ENCODE measurements at places on chromosomes 1 and 21.

- H3K4me3 ChIP-seq, result no peak overlapping the region
- no peak for DNase-seq
- no peak overlapping the region for H3K27ac ChIP-seq
Measured at GRCh38 chr1:6011946-6012258, 19.7 kb upstream of the NPHP4 start.

DNA sequence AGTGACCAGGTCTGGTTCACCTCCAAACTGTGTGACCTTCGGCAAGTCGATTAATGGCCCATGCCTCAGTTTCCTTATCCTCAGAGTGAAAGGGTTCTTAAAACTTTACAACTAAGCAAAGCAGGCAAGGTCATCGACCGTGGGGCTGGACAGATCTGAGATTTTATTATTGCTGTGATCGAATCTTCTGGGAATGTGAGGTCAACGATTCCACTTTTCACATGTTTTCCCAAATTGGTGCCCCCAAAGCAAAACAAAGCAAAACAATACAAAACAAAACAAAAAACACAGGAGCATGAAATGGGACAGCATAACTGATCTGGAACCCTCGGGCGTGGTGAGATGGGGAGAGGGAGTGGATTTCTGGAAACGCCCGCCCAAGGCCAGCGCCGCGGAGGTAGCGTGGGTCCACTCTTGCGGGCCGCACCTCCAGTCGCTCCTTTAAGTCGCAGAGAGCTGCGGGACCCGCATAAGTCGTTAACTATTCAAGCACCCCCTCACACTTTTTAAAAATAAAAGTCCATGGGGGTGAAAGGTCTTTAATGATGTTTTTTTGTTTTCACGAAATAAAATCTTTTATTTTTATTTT, 4.2 kb upstream of the TBX15 start:
- H3K4me1 ChIP-seq, result peaks cover 2% of the 10 kb centered on the region
- no peaks in the 10 kb centered on the region for H3K36me3 ChIP-seq
- peaks cover 13% of the 10 kb centered on the region for H3K27me3 ChIP-seq

GRCh38 chr1:111275079-111275478, 15.6 kb upstream of the CHIA start:
- H3K4me3 ChIP-seq, result no peak overlapping the region
- H3K27ac ChIP-seq, result no peak overlapping the region
- H3K27me3 ChIP-seq, result peaks cover 40% of the 10 kb centered on the region
- H3K36me3 ChIP-seq, result no peaks in the 10 kb centered on the region
- DNase-seq, result no peak

DNA sequence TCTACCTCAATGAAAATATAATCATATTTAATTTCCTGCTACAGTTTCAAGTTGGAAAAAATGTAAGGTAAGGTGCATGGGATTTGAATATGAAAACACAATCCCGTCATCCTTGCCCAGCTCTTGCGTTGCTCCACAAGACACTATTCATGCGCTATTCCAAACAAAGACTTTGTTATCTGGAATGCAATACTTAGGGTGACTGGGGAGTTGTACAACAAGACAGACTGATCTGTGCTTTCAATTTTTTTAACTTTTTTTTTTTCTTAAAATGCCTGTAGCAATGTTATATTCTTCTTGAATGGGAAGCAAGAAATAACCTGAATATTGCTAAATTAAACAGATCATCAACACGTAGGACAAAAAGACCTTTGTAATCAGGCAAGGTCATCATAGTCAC, 1077.2 kb downstream of the TTLL7 start:
- H3K4me3 ChIP-seq, result no peak overlapping the region
- H3K4me1 ChIP-seq, result no peaks in the 10 kb centered on the region
- H3K27me3 ChIP-seq, result no peaks in the 10 kb centered on the region
- H3K27ac ChIP-seq, result no peak overlapping the region

DNA sequence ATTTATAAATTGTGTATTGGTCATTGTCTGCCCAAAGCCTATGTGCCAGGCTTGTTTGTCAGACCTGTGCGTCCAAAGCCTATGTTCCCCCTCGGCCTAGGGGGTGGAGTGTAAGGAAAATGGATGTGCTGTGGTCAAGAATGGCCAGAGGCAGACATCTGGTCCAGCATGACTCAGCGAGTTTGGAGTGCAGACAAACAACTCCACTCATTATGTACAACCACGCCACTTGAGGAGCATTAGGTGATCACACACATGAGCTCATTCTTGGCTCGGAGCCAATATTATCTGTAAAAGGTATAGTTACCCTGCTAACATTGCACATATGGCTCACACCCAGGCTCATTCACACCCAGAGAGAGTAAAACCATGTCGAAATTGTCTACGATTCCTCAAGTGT, 1047.6 kb upstream of the ADGRL4 start:
- H3K4me1 ChIP-seq, result peaks cover 12% of the 10 kb centered on the region
- H3K36me3 ChIP-seq, result no peaks in the 10 kb centered on the region
- H3K27me3 ChIP-seq, result no peaks in the 10 kb centered on the region
- no peak overlapping the region for H3K4me3 ChIP-seq
- no peak overlapping the region for H3K27ac ChIP-seq

- H3K4me1 ChIP-seq, result peaks cover 40% of the 10 kb centered on the region
- H3K4me3 ChIP-seq, result no peak overlapping the region
- peak overlapping the region; percentile 86 for H3K27ac ChIP-seq
- no peaks in the 10 kb centered on the region for H3K27me3 ChIP-seq
- DNase-seq, result peak; percentile 30
Measured at GRCh38 chr1:28928314-28928941, 14.1 kb downstream of the EPB41 start.

- no peaks in the 10 kb centered on the region for H3K36me3 ChIP-seq
- H3K4me3 ChIP-seq, result no peak overlapping the region
Measured at GRCh38 chr1:16088351-16088911, 15.0 kb upstream of the FAM131C start.

GRCh38 chr1:172605641-172606040, 53.3 kb upstream of the FASLG start:
- H3K4me1 ChIP-seq, result no peaks in the 10 kb centered on the region
- H3K36me3 ChIP-seq, result peaks cover 11% of the 10 kb centered on the region
- no peaks in the 10 kb centered on the region for H3K27me3 ChIP-seq

- peaks cover 8% of the 10 kb centered on the region for H3K36me3 ChIP-seq
- H3K27me3 ChIP-seq, result no peaks in the 10 kb centered on the region
- H3K4me3 ChIP-seq, result no peak overlapping the region
- H3K4me1 ChIP-seq, result no peaks in the 10 kb centered on the region
Measured at GRCh38 chr1:38102636-38103035, 56.0 kb upstream of the POU3F1 start.

DNA sequence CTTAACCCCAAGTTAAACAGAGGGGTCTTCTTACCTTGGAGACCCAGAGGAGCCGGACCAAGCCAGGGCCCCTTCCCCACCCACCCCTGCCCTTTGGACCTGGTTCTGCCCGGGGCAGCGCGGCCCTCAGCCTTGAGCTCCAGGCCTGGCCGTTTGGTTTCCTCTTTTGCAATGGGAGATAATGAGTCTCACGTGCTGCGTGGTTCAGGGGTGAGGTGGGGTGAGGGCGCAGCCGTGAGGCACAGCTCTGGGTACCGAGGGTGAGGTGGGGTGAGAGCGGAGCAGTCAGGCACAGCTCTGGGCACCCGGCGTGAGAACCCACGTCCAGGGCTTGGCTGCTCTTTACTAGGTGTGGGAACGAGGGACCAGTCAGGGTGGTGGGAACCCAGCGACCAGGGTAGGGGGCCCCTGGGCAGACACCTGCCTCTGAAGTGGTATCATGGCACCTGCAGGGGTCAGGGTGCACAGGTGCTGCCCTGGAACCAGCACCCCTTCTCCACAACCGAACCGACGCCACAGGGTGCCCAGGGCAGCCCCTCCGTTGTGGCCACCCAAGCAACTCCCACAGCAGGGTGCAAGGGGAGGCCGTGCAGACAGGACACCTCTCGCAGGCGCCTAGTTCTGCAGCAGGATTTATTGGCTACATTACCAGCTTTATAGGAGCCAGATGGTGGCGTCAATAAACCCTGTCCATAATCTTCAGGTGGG, 182.2 kb downstream of the PRDM16 start:
- H3K36me3 ChIP-seq, result no peaks in the 10 kb centered on the region
- no peak overlapping the region for H3K27ac ChIP-seq
- H3K4me1 ChIP-seq, result no peaks in the 10 kb centered on the region

- H3K27me3 ChIP-seq, result no peaks in the 10 kb centered on the region
- H3K4me1 ChIP-seq, result peaks cover 20% of the 10 kb centered on the region
- H3K27ac ChIP-seq, result no peak overlapping the region
- DNase-seq, result no peak
Measured at GRCh38 chr1:41498804-41499203, 14.3 kb upstream of the EDN2 start.

GRCh38 chr21:22225299-22225698, 1227.1 kb downstream of the NCAM2 start:
- no peak overlapping the region for H3K4me3 ChIP-seq
- no peaks in the 10 kb centered on the region for H3K36me3 ChIP-seq
- DNase-seq, result no peak
- H3K4me1 ChIP-seq, result peaks cover 20% of the 10 kb centered on the region
- H3K27me3 ChIP-seq, result no peaks in the 10 kb centered on the region

GRCh38 chr1:55725378-55725777, 510.2 kb upstream of the USP24 start:
- no peaks in the 10 kb centered on the region for H3K27me3 ChIP-seq
- no peak overlapping the region for H3K4me3 ChIP-seq
- no peak for DNase-seq
- H3K4me1 ChIP-seq, result no peaks in the 10 kb centered on the region

- DNase-seq, result no peak
- no peaks in the 10 kb centered on the region for H3K27me3 ChIP-seq
- H3K4me1 ChIP-seq, result no peaks in the 10 kb centered on the region
- no peaks in the 10 kb centered on the region for H3K36me3 ChIP-seq
Measured at GRCh38 chr1:53130598-53130877, 11.9 kb downstream of the SLC1A7 start.

- DNase-seq, result no peak
- H3K27ac ChIP-seq, result no peak overlapping the region
- H3K27me3 ChIP-seq, result peaks cover 40% of the 10 kb centered on the region
- H3K4me3 ChIP-seq, result no peak overlapping the region
Measured at GRCh38 chr1:31416101-31416736, 3.2 kb downstream of the SERINC2 start.

- H3K27me3 ChIP-seq, result no peaks in the 10 kb centered on the region
- H3K4me3 ChIP-seq, result peak within 1 kb of the TSS; percentile 56
- peaks cover 19% of the 10 kb centered on the region for H3K4me1 ChIP-seq
- DNase-seq, result peak; percentile 70
- peak within 1 kb of the TSS; percentile 49 for H3K27ac ChIP-seq
- no peaks in the 10 kb centered on the region for H3K36me3 ChIP-seq
Measured at GRCh38 chr21:41953831-41954653, at the start of gene C2CD2. Gene C2CD2 (minus strand): TSS chr21:41954018. CDS start chr21:41953648, 370 bp downstream.

DNA sequence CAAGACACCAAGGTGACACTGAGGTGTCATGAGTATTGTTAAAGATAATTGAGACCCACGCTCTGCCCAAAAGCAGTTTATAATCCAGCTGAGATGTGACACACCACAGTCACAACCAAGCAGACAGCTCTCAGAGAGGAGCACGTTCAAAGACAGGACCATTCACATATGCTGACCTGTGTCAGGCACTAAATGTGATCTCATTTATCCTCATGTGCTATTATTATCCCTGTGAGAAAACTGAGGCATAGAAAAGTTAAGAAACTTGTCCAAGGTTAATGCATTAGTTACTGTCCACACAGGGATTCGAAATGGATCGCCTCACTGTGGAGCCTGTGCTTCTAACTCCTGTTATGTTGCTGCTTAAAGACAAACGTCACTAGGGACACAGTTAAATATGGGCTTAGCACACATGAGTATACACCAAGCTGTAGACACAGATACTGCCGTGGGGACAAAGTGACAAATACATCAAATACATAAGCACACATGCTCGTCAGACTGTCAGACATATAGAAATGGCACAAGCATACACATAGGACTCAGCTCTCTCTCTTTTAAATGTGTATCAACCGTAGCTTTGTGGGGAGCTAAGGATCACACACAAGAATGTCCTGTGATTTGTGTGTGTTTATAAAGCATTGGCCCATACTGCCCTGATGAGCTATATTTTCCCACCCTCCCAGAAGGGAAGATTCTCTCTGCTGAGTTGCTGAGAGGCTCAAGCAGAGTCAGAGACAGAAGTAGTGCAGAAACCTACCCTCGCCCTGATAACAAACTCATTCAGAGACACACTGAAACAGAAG, 3.5 kb upstream of the IGSF8 start:
- H3K4me3 ChIP-seq, result no peak overlapping the region
- no peak for DNase-seq
- H3K27ac ChIP-seq, result no peak overlapping the region
- H3K4me1 ChIP-seq, result peaks cover 17% of the 10 kb centered on the region

- no peak overlapping the region for H3K4me3 ChIP-seq
- H3K27me3 ChIP-seq, result no peaks in the 10 kb centered on the region
- peaks cover 3% of the 10 kb centered on the region for H3K4me1 ChIP-seq
Measured at GRCh38 chr1:18528616-18529015, 47.9 kb downstream of the KLHDC7A start.

DNA sequence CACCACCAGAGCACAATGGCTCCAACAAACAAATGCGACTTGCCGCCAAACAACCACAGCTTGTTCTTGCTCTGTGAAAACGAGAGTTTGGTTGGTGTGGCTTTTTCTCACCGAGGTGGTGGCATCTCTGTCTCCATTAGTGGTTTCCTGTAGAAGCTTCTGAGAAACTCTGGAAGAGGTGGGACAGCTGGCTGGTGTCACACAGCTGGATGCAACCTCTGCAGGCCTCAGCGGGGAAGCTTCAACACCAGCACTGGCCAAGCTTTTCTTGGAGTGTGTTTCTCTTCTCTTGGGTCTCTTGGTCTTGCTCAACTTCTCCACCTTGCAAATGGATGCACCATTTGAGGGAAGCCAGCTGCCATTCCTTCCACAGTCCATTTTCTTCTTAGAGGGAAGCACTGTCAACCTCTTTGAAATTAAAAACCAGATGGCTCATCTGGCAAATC, 124.8 kb downstream of the KCNN3 start:
- no peak overlapping the region for H3K27ac ChIP-seq
- peaks cover 14% of the 10 kb centered on the region for H3K4me1 ChIP-seq
- no peak for DNase-seq
- H3K27me3 ChIP-seq, result no peaks in the 10 kb centered on the region

DNA sequence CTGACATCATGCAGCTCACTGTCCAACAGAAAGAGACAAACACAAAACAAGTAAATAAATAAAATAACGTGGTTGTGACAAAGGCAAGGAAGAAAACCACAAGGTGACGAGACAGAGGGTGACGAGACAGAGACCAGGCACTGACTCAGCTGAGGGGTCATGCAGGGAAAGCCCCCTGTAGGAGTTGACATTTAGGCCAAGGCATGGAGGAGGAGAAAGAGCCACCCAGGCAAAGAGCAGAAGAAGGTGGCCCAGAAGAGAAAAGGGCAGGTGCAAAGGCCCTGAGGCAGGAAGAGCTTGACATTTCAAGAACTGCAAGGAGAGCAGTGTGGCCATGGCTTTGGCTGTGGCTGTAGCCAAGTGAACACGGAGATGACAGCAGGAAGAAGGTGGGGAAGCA, 65.1 kb upstream of the ID3 start:
- peaks cover 7% of the 10 kb centered on the region for H3K27me3 ChIP-seq
- no peaks in the 10 kb centered on the region for H3K36me3 ChIP-seq
- H3K4me3 ChIP-seq, result no peak overlapping the region
- H3K4me1 ChIP-seq, result peaks cover 5% of the 10 kb centered on the region
- no peak for DNase-seq
- no peak overlapping the region for H3K27ac ChIP-seq

DNA sequence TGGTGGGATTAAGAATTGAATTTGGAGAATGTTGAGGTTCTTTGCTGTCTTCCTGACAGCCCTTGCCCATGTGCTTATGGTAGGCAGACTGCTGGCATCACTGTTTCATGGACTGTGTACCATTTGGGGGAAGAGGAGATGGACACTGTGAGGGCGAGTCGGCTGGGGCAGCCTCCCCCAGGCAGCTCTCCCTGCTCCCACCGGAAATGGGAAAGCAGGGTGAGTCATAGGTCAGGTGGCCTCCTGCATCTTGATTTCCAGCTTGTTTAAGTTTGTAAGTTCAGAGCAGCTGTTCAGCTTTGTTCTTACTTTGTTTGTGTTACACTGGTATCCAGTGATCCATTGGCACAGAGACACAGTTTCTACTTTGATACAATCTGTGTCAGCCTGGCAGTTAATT, 87.2 kb upstream of the CNIH3 start:
- H3K27ac ChIP-seq, result no peak overlapping the region
- no peaks in the 10 kb centered on the region for H3K36me3 ChIP-seq
- H3K27me3 ChIP-seq, result no peaks in the 10 kb centered on the region
- H3K4me1 ChIP-seq, result peaks cover 10% of the 10 kb centered on the region
- H3K4me3 ChIP-seq, result no peak overlapping the region
